Stimulated activated CD8-positive, alpha-beta memory T cell treated with anti-CD3 and anti-CD28 coated beads, Interleukin-7, amount 100 ng/mL, for 48 hours (primary cell): ENCODE measurements at places on chromosomes 6 and 20.

DNA sequence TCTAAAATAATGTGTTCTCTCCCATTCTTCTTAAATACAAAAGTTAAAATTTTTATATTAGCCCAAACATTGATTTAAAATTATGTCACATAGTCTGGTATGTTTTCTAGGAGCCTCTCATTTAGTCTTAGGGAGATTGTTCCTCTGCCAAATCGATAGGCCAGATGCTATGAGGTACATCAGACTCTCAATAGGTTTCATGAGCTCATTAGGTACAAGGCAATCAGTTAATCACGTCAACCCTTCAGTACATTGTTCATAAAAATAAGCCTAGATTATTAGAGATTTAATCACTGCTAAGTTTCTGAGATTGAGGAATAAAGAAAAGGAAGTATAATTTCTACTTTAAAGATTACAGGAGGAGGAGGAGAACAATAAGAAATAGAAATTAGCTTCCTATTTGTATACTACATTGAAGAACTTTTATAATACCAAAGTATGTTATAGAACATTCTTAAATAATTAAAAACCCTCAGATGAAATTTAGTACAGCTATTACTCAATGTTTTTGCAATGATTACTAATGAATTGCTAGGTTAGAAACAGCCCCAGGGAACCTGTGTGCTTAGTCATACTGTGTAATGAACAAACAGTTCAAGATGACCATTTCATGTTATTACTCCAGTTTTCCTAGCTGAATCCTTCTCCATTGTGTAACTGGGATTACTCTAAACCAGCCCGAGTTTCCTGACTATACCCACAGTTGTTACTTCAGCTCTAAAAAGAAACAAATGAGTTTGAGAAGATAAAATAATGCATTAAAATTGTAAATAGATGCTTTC lies 117.0 kb downstream of the BMP5 start:
- DNase-seq: no peak

- DNase-seq: peak; percentile 45
Observed at GRCh38 chr6:71288228-71289038, at the start of gene OGFRL1. Gene OGFRL1 (plus strand): TSS chr6:71288811. CDS start chr6:71288937, 126 bp downstream.

DNA sequence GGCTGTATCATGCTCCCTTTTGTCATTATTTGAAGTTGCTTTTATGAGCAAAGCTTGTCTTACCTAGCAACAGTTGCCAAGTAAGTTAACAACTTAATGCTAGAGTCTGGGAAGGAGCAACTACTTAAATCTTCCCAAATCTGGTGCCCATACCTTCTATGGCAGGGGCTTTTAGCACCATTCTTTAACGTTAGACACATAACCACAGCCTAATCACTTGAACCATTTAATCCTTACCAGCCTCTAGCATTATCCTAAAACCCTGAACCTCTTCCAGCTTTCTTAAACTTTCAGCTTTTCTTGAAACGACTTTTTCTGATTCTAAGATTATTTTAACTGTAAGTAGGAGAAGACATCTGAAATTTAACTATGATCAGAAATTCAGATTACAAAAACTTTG lies at the start of gene C6orf163:
Gene C6orf163 (plus strand): TSS at position 83 of the 400 bp plus-strand sequence. CDS start 287 bp downstream, at position 370.
- DNase-seq: no peak

DNA sequence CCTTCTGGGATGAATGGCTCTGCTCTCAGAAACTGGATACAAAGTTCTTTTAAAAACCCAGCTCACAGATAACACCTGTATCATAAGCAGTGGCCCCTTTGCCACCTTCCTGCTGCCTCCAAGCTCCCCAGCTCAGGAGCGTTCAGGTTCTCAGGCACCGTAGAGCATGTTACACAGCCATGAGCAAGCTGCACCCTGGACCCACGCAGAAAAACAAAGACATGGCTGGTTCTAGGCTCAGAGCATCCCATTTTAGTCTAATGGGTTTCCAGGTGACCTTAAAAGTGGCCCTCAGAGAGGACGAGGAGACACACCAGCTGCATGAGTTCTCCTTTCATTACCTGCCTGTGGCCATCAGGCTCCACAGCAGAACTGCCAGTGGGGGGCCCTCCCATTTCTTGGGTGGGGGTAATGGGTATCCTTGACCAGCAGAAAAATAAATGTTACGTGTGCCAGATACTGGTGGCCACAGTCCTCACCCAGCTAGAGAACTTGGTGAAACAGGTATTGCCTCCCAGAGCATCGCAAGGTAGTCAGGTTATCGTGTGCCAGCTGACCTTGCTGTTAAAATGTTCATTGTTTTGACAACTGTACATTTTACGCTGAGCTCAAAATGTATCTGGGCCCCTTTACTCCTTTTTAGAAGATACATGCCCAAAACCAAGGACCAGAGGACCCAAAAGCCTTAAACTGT lies 7.5 kb downstream of the PSMA7 start:
- no peak for DNase-seq

DNA sequence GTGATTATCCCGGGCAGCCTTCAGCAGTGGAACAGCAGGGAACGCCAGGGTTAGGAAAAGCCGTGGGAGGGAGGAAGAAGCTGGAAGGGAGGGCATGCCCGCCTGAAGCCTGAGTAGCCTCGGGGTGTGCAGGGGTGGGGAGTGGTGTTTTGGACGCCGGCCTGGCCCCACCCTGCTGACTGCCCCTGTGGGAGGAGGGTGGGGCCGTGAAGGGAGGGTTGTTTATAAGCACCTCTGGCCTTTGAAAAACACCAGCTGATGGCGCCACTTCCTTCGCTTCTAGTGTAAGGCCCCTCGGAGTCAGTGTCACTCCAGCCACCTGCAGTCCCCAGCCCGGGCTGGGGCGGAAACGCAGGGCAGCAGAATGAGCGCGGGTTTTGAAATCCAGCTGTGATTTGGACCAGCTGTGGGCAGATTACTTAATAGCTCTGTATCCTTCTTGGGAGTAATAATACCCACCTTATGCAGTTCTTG lies 52.8 kb upstream of the BMP6 start:
- no peak for DNase-seq

DNA sequence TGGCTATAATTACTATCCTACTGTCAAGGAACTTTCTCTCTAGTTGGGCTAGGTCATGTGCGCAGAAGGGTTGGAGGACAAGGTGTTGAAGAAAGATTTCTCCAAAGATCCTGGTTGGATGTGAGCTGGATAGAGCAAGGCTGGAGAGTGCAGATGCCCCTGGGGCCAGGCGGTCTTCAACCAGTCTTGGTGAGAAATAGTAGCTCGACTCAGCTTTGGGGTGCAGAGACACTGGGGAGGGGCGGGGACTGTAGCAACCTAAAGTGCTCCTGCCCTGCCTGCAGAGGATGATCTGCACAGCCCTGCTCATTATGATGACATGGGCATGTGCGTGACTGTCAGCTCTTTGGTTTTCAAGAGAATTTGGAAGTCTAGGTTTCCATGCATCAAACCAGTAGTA lies 35.9 kb downstream of the PHACTR3 start:
- no peak for DNase-seq

GRCh38 chr6:1003394-1004160 lies 308.3 kb upstream of the FOXQ1 start:
- DNase-seq: no peak

GRCh38 chr6:110395221-110395620 lies 20.2 kb downstream of the DDO start:
- no peak for DNase-seq

GRCh38 chr20:1900321-1900801 lies 5.2 kb downstream of the SIRPA start:
- DNase-seq: no peak

DNA sequence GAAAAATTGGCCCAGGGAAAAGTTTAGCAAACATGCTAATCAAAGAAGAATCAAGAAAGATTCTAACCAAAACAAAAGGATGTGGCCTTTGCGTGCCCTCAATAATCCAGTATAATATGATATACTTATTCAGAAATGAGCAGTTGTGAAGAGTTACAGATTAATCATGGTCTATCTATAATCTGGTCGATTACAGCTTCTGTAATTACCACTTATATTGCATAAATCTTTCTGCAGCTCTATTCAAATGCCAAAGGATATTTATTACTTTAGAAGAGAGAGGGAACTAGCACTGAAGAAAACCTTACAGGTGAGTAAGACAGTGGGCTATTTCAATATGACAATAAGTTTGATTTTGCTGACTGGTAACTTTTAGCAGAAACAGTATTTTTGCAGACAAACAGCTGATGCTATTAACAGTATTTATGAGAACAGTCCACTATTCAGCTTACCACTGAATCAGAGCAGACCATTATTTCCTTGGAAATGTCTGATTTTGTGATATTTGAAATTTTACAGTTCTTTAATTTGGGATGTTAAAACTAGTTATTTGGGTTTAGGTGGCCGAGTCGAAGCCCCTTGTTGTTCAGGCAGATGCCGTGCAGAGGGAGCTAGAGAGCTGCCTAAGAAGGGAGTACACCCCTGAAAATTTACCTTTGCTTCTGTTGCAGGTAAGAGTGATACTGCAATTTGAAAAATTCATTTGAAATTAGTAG lies 92.2 kb downstream of the CEP57L1 start:
- peak; percentile 36 for DNase-seq

- DNase-seq: no peak
Observed at GRCh38 chr6:158910484-158911440, 89.2 kb downstream of the RSPH3 start.

GRCh38 chr6:146775220-146775619 lies 176.4 kb downstream of the ADGB start:
- no peak for DNase-seq
